ENCODE measurements at places on chromosomes 4 and X. TPM values are rescaled to one million over a fixed set of nuclear protein-coding genes. Genes with fewer than 3 reads are reported as not detected.

DNA sequence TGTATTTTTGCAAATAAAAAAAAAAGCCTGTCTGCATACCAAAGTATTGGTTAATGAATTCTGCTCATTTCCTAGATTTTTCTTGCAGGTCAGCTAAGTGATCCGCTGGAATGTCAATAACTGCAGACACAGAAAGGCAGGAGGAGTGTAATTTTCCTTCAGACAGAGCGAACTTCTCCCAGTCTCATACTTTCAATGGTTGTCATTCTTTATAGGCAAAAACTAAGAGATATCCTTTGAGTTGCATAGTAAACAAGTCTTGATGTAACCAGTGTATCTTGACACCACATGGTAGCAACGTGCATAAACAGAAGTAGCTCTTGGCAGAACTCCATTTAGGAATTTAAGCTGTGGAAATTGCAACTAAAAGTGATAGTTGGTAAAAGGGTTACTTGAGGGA, 8.2 kb downstream of the CAPN6 start:
- DNase-seq = no peak

The VEGFC gene
- total RNA-seq = 2.8 TPM

DNA sequence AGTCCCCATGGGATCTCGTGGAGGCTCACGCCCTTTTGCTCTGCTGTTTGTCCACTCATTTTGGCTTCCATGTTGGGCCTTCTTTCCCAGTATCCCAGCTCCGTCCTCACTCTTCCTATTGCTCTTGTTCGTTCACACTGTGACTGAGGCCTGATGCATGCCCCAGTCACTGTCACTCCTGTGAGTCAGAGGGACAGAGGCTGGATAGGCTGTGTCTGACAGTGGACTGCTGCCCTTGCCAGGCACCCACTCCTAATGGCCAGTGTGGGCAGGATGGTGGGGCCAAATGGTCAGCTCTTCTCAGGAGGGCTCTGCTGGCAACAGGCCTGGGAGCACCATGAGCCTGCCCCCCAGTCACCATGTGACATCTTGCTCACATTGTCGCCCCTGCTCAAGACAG, 40.0 kb downstream of the HADH start:
- DNase-seq = no peak

DNA sequence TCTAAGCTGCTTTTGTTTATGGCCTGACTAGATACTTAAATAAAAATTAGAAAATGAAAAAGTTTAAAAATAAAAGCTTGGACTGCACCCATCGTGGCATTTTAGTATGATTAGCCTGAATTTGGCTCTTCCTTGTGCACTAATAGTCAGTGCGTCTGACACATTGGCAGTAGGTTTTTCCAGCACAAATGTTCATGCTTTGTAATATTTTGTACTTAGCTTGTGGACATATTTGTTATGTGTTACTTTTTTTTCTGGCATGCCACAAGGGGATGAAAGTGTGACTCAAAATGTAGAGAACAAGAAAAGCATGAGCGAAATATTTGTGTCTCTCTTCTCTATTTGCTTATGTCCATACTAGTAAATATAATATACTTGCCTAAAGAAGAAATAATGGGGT, 359.3 kb downstream of the ADGRL3 start:
- DNase-seq = no peak

GRCh38 chr4:108377021-108377420, 208.3 kb upstream of the LEF1 start:
- no peak for DNase-seq
